Urinary bladder (tissue), 4 donors: ENCODE measurements at places on chromosomes 5 and 9. TPM values are rescaled to one million over a fixed set of nuclear protein-coding genes. Genes with fewer than 3 reads are reported as not detected.

DNA sequence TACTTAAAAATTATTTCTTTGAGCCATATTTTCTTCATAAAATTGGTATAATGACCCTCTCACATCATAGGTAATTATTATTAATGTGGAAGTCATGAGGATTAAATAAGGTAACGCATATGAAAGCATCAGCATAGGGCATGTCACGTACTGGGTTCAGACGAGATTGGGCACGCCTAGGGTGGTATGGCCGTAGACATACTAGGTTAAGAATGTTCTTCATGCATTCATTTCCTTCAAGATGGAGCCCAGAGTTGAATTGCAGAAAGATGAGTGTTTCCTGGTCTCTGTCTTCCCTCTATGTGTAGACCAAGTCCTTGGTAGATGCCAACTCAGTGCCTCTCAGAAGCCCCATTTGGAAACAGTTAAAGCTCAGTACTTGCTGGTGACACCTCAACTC is 174.1 kb upstream of the CLINT1 start:
- no peak for DNase-seq

DNA sequence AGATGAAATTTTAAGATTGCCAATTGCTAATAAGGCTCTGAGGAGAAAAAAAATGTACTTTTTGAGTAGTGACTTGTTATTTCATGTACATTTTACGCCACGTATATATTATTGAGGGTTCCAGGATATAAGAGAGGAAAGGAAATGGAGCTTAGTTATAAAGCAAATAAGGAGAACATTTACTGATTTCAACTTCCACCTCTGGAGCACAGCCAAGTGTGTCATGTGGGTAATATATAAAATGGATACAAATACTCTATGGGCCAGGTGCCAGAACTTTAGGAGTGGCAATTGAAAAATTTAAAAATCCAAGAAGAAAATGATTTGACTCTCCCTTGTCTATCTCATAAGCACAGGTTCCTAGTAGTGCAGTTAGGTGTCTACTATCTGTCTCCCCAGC is 45.0 kb upstream of the VLDLR start:
- DNase-seq = peak; percentile 10

DNA sequence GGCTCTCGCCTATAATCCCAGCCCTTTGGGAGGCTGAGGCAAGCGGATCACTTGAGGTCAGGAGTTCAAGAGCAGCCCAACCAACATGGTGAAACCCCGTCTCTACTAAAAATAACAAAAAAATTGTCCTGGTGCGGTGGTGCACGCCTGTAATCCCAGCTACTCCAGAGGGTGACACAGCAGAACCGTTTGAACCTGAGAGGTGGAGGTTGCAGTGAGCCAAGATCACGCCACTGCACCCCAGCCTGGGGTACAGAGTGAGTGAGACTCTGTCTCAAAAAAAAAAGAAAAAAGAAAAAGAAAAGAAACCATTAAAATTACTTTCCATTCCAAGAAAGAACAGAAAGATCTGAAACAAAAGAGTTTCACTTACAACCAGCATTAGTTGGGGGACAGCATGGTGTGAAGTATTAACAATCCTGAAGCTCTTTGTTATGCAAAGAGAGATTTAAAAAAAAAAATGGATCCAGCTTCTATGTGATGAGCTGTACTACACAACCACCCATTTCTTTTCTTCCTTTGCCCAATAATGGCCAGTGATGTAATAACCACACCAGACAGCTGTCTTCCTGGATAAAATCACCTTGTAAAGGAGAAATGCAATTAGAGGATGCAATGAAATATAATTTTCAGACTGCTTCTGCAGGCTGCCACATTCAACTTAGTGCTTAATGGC is 76.9 kb downstream of the MED27 start:
- no peak for DNase-seq

GRCh38 chr5:8349855-8350254 is 480.9 kb downstream of the MTRR start:
- DNase-seq = no peak

DNA sequence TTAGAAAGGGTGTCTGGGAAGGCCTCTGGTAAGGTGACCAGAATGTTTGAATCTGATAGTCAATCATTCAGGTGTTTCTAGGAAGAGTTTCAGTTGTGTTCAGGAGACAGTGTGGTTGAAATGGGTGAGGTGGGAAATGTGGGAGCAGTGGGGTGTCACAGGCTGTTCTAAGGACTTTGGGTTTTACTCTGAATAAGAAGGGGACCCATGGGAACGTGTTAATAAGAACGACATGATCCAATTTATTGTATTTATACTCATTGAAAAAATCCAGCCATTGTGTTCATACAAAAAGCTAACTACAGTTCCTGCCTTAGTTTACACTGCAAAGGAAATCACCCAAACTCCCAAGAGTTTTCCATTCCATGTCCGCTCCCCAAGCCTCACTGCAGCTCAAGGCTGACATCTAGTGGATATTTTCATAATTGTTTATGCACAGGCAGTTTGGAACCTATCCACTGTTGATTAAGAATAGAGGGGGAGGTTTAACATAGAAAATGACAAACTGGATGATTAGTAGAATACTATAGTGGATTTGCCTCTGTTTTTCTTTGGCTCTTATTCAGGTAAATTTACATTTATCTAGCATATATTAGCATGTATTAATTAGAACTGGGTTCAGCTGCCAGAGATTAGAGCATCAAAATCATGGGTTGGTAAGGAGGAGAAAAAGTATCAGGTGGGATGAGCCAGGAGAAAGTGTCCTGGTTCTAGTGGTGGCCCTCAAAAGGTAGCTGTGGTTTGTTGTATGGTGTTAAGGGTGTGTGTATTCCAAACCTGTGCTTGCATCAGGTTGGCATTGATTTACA is 17.7 kb downstream of the CAVIN4 start:
- no peak for DNase-seq

The YIPF5 gene
- polyA plus RNA-seq = 24.2 TPM
